Choroid plexus epithelial cell (primary cell): ENCODE measurements at places on chromosomes 5 and 9.

- DNase-seq = no peak
Observed at GRCh38 chr5:149757956-149758355, 27.8 kb downstream of the PPARGC1B start.

DNA sequence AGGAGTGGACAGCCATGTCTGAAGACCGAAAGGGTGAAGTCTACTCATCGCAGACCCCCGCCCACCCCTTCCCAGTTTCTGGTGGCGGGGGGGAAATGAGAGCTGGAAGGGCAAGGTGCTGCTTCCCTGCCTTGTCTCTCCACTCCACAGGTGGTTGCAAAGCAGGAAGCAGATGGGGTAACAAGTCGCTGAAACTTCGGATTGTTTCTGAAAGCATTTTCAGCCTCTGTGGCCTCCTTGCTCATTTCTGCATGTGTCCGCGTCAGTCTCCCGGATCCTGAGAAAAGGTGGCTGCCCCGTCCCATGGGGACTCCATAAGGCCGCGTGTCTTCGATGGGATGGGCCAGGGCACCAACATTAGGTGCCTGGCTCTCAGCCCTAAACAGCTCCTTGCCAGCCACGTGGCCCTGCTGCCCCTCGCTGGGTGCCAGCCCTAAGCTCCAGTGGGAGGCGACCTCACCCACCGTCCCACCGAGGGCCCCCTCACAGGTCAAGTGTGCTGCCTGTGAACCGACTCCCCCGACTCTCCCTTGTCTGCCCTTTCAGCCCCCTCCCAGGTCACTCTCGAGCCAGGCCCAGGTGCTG, 971 bp downstream of the PHYKPL start:
- DNase-seq = no peak

- DNase-seq = no peak
Observed at GRCh38 chr9:134040781-134041648, 15.7 kb downstream of the BRD3OS start.

DNA sequence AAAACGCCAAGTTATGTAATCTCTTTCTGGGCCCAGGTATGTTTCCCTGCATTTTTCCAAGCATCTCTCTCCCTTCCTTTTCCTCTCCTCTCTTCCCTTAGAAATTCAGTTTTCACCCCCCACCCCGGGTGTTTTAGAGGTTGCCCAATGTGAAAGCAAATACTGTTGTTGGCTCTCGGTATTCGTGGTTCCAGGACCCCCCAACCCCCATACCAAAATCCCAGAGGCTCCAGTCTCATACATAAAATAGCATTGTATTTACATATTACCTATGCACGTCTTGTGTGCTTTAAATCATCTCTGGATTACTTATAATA, 48.8 kb downstream of the ACER2 start:
- DNase-seq = no peak
